ENCODE measurements at places on chromosomes 13 and 19. TPM values are rescaled to one million over a fixed set of nuclear protein-coding genes. Genes with fewer than 3 reads are reported as not detected.

ZNF266 gene
- total RNA-seq = 5.7 TPM

DZIP1 gene
- 1.8 TPM for total RNA-seq

DNA sequence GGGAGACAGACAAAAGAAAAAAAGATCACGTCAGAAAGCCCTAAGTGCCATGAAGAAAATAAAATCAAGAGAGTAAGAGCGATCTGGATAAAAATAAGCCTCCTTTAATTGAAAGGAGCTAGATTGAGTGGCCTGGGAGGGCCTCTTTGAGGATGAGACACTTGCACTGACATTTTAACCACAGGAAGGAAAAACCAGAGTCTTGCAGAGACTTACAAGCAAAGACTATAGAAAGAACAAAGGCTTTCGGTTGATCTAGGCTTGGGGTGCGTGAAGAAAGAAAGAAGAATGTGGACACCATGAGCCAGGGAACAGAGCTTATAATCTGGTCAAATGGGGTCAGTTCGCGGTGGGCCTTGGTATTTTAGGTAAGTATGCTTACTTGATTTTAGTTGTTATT lies 342.7 kb downstream of the COG6 start:
- DNase-seq = no peak
- no peak overlapping the region for H3K27ac ChIP-seq
- H3K36me3 ChIP-seq = no peaks in the 10 kb centered on the region
- H3K4me1 ChIP-seq = no peaks in the 10 kb centered on the region

DNA sequence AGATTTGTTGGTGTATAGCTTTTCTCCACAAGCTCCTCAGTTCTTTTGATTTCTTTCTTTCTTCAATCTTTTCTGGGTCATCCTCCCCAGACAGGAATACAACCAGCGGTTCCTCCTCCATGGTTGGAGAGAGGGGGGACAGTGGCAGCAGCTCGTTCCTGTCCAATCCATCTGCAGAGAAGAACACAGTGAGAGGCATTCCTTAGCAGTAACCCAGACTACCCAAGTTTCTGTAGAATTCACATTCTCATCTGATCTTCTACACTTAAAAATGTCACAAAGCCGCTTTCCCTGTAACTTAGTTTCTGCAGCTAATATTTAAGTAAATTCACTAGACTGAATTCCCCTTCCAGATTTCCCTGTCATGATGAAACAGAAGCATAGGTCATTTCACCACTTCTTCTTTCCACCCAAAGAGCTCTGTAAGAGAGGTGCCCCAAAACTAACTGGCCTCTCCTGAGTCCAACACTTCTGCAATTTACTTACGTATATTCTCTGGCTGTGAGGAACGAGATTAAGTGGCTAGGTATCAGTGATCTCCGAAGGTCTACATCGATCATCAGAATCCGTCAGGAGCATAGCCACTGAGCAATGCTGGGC lies 171.9 kb downstream of the TBC1D4 start:
- no peaks in the 10 kb centered on the region for H3K27me3 ChIP-seq
- peaks cover 59% of the 10 kb centered on the region for H3K36me3 ChIP-seq
- no peak overlapping the region for H3K4me3 ChIP-seq
- peaks cover 5% of the 10 kb centered on the region for H3K4me1 ChIP-seq
- no peak for DNase-seq

DNA sequence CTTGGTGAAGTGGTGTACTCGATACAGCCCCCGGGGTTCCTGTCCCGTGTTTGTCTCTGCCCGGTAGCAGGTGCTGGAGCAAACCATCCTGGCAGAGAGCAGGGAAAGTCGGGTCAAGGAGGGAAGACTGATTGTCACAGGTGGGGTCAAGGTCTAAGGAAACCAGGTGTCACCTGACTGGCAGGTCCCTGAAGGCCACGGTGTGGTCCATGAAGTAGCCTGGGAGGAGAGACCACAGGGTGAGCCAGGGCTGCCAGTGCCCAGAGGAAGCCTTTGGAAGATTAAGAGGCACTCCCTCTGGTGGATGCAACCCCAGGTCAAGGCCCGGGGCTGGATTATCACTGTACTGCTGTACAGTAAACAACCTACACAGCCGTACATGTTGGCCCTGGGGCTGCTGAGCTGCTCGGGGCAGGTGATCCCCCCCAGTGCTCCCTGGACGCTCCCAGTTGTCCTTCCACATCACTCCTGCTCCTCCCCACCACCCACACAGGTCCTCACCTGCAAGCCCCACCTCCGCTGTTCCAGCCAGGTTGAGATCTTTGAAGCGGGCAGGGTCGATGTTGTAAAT lies 6.0 kb upstream of the CCER2 start:
- peaks cover 2% of the 10 kb centered on the region for H3K36me3 ChIP-seq
- no peaks in the 10 kb centered on the region for H3K27me3 ChIP-seq
- no peak for DNase-seq
